ENCODE measurements at places on chromosomes 6 and 20.
A peak's percentile ranks its signal among the peaks of the same experiment; 100 is the strongest.

DNA sequence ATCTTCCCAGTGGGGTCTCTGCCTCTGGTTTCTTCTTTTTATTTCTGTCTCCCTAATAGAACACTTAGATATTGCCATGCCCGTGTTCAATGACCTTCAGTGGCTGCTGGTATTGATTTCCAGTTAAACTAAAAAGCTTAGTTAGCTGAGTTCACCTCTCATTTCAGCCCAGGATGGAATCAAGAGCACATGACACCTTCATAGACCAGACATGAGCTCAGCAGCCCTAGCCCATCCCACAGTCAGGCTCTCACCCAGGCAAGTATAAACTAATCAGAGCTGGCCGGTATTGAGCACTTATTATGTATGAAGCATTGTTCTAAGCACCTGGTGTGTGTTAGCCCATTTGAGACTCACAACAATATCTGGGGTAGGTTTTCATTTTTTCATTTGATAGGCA, 33.7 kb upstream of the PLEKHG1 start:
- DNase-seq = no peak

DNA sequence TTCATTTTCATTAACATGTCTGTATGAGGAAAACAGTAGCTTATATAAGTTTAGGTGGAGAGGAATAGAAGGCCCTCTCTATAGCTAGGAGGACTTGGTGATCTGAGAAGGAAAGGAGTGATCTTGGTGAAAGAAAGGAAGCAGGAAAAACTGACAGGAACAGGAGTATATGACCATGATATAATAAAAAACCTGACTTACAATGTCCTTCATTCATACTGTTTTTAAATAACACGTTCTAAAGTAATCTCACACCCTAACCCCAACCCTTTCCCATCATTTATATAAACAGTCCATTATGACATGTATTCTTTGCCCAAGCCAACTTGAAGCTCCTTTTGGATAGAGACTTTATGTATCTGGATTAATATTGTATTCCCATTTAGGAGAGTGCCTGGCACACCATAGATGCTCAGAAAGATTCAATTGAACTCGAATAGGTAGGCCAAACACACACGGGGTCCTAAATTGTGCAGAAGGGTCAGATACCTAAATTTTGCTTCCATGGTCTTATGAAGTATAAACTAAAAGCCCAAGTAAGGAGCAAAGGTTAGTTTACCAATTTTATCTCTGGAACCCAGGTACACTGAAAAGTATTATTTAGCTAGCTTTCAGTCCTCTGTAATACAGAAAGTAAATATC, 75.9 kb downstream of the OR2B2 start:
- no peak for DNase-seq

GRCh38 chr6:11209369-11209768, 23.1 kb downstream of the NEDD9 start:
- no peak for DNase-seq

- DNase-seq = peak; percentile 81
Observed at GRCh38 chr20:846894-847278, 13.4 kb downstream of the FAM110A start.

- no peak for DNase-seq
Observed at GRCh38 chr6:20876036-20876435, 341.8 kb downstream of the CDKAL1 start.

DNA sequence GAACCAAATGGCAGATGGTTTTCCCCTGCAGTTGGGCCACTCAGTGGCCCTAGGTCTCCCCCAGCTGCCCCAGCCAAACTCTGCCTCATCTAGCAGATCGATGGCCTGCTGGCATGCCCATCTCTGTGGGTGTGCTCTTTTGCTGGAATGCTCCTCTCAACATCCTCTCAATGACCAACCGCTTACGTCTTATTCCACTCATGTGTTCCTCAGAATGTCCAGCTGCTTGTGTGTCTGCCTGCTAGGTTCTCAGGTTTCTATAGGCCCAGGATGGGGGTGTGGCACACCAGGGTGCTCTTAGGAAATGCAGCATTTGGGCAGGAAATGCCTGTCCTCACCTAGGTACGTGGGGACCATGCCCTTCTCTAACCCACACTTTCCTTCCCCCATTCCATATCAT, 509.9 kb upstream of the SYNCRIP start:
- DNase-seq = no peak

- DNase-seq = no peak
Observed at GRCh38 chr6:135358985-135359384, 138.6 kb downstream of the AHI1 start.

DNA sequence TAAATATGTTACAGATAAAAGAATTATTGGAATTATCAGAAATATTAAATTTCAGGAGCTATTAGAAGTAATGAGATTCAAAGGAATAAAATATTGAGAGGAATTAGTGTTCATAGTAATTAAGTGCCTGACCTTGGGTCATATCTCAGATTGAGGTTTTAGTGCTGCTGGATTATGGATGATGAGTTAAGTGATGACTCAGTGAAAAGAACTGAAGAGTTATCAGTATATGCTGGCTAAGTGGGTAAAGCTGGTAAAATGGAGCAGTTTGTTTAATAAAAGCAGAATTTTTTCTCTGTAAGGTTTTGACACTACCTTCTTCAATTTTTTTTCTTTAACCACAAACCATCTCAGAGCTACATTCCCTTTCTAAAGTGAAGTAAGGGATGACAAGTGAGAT, 206.7 kb downstream of the MANEA start:
- no peak for DNase-seq

DNA sequence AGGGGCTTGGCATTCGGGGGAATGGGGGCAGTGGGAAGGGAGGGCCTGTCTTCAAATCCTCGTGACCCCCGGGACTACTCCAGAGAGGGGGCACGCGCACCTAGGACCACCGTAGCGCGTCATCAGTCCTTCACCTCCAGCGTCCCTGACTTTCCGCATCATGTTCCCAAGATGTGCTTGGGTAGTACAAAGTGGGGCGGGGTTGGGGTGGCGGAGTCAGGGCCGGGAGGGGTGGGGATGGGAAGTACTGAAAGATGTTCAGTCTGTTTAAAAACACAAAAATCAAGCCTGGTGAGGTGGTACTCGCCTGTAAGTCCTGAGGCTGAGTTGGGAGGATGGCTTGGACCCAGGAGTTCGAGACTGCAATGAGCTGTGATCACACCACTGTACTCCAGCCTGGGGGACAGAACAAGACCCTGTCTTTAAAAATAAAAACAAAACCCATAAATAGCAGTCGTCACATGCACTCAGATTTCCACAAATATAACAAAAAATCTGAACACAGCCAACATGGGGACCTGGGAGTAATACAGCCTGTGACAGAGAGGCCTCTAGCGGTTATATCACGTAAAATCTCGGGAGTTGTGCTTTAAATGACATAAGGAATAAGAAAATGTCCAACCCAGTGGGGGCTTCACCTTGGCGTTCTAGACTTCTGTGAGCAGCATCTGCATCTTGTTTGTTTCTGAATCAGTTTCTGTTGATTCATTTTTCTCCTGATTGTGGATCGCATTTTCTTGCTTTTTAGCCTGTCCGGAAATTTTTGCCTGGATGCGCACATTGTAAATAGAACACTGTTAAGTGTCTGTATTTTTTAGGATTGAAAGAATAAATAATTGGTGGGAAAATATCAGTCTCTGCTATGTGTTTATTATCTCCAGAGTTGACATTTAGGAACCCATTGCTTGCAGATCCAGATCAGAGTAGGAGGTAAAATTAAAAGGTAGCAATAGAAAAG, 698 bp upstream of the LRP11 start:
- DNase-seq = no peak

DNA sequence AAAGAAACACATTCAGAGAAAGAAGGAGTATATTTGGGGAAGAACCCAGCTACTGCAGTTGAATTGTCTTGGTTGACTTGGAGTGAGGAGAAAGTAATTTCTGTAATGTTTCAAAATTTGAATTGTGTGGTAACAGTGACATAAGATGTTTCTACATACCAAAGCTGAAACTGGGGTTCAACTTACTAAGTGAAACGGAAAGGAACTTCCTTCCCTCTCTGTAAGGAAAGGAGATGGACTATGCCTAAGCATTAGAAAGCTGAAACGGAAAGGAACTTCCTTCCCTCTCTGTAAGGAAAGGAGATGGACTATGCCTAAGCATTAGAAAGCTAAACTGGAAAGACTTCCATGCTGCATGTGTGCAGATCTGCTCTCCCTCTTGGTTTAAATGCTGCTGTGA, 46.0 kb downstream of the HUS1B start:
- DNase-seq = no peak

GRCh38 chr6:140857739-140858380, 1274.9 kb upstream of the GJE1 start:
- DNase-seq = no peak

DNA sequence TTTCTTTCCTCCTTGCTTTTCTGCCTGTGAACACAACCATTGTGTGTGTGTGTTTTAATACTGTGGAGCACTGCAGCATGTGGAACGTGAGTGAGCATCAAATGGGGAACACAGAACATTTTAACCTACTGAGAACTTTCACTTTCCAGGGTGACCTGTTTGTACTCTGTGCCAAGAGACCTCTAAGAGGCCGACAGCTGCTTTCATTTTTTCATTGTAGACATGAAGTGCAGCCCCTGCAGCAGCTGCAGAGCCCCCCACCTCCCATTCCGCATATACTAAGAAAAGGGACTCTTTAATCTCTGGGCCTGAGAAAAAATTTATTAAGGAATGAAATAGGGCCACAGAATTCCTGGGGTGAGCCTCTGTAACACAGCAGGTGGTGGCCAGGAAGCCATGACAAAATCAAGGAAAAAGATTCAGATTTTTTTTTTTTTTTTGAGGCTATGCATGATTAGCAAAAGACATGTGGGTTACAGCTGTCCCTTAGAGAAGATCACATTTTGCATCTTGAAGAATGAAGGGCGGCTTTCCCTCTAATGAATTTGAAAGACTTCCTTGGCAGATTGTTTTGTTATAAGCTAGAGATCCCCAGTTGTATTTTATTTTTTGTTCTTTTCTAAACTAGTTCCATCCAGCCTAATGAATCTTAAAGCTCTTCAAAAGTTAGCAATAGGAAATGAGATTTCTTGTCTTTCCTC, 503.4 kb downstream of the CD109 start:
- no peak for DNase-seq

- no peak for DNase-seq
Observed at GRCh38 chr6:5302995-5303622, 41.8 kb downstream of the FARS2 start.

DNA sequence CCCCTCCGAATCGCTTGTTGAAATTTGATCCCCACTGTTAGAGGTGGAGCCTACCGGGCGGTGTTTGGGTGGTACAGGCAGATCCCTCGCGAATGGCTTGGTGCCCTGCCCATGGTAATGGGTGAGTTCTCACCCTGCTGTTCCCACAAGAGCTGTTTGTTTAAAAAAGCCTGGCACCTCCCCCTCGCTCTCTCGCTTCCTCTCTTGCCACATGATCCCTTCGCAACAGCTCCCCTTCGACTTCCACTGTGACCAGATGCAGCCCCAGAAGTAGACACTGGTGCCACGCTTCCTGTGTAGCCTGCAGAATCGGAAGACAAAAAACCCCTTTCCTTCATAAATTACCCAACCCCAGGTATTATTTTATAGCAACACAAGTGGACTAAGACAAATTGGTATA, 292.2 kb upstream of the QKI start:
- no peak for DNase-seq

- no peak for DNase-seq
Observed at GRCh38 chr6:37919417-37920157, 100.1 kb downstream of the ZFAND3 start.

DNA sequence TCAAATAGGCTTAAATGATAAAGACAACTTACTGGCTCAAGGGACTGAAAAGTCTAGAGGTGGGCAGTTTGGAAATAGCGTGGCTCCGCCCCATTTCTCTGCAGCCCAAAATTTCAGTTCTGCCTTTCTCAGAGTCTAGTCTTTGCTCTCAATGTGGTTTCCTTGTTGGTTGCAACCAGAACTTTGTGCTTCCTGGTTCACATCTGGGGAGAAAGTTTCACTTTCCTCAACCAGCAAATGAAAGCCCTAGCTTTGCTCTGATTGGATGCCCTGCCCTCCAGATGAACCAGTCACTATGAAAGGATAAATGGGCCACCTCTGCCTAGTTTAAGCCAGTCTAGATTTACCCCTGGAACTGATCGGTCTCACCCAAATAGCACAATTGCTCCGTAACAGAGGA, 14.9 kb downstream of the SYCP2L start:
- no peak for DNase-seq

- DNase-seq = no peak
Observed at GRCh38 chr6:137902699-137903098, 35.6 kb downstream of the TNFAIP3 start.

GRCh38 chr6:44932651-44933091, 395.5 kb upstream of the RUNX2 start:
- no peak for DNase-seq

DNA sequence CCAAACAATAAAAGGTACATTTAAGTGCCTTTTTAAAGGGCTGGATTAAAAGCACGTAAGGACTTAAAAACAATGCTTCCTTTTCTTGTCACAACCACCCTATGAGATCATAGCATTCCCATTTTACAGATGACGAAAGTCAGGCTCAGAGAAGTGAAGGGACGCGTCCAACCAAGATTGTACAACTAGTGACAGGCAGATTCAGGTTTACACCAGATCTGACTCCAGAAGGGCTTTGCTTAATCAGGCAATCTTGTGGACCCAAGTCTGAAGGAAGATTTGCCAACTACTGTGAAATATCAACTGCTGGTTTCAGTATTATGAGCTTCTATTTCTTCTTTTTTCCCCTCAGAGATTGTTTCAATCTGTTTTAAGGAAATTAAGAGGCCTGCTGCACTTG, 877 bp downstream of the ENPP4 start:
- DNase-seq = no peak

- no peak for DNase-seq
Observed at GRCh38 chr6:118881440-118882313, 12.3 kb upstream of the ASF1A start.

GRCh38 chr6:85390775-85391174, 59.1 kb upstream of the NT5E start:
- DNase-seq = no peak

DNA sequence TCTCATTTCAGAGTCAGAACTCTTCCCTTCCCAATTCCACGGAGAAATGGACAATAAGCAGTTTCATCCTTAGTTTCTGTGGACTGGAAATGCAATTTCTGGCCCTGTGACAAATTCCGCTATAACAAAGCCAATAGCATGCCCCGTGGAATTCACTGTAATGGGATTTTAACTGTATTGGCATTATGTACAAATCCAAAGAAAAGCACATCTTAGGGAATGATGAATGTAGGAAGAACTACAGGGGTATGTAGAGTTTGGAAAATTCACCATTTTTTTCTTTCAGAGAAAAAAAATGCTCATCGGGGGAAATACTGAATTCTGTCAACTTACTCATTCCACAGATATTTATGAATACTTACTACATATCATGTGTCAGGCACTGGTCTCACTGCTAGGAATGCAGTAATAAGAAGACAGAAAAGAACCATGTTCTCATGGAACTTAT, 43.5 kb downstream of the KIF6 start:
- no peak for DNase-seq

GRCh38 chr20:64158346-64159285, 5.6 kb upstream of the MYT1 start:
- no peak for DNase-seq

DNA sequence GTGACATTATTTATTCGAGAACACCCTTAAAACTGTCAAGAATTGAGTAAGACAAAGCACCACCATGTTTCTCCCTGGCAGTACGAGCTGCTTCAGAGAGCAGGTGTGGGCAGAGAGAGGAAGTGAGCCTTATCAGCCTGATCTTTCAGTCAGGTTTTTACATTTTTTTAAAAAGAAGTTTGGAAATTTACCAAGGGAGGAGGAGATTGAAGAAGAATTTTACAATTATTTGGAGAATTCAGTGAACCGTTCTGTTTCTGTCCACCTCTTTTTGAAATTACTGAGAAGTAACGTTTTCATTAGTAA, 75.5 kb downstream of the ZDHHC14 start:
- DNase-seq = no peak

GRCh38 chr6:5995658-5995948, 11.1 kb downstream of the NRN1 start:
- DNase-seq = no peak
